SIG-M5 (cell line): ENCODE measurements at places on chromosomes 2 and 18.

DNA sequence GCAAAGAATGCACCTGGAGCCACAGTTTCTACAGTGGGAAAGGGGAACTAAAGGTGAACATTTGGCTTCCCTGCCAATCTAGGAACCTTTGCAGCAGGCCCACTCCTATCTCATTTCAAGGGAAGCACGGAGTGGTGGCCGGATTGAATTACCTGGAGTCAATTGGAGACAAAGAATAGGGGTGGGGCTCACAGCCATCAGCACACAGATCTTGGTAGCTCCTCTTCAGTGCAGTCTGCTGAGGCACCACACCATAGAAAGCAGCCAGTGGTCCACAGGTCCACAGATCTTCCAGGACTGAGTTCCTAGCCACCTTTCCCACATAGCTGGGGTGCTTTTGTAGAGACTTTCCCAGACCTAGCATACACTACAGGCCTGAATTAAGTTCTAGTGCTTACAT, 43.5 kb upstream of the NXPH2 start:
- DNase-seq: no peak

DNA sequence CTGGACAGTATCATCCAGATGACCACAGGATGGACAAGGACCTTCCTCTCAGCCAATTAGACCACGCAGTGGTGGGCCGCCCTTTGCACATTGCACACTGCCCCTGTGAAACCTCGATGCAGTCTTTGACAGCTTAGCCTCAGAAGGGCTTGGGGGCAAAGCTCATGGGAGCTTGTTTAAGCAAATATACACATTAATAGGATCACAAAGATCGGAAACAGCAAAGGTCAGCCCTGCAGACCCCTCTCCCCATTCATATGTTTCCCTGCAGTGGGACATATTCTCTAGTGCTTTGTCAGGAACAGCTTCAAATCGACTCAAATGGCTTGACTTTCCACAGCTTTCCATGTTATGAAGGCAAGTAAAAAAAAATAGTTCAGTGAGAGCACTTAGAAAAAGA, 189.6 kb upstream of the LYPD1 start:
- DNase-seq: no peak

DNA sequence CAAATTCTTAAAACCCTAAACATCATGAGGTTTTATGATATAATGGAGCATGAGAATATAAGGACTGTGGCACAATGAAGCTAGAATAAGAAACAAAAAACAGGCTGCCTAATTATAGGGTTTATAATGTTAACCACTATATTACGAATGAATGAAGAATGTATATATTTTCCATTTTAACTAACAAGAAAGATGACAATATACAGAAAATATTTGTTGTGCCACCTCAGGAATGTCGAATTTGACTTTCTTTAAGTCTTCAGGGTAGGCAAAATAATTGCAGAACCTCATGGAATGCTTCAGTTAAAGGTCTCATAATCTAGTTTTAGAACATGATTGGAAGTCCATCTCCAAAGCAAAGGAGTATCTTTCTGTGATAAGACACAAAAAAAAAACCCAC, 282.9 kb upstream of the SLC8A1 start:
- no peak for DNase-seq

DNA sequence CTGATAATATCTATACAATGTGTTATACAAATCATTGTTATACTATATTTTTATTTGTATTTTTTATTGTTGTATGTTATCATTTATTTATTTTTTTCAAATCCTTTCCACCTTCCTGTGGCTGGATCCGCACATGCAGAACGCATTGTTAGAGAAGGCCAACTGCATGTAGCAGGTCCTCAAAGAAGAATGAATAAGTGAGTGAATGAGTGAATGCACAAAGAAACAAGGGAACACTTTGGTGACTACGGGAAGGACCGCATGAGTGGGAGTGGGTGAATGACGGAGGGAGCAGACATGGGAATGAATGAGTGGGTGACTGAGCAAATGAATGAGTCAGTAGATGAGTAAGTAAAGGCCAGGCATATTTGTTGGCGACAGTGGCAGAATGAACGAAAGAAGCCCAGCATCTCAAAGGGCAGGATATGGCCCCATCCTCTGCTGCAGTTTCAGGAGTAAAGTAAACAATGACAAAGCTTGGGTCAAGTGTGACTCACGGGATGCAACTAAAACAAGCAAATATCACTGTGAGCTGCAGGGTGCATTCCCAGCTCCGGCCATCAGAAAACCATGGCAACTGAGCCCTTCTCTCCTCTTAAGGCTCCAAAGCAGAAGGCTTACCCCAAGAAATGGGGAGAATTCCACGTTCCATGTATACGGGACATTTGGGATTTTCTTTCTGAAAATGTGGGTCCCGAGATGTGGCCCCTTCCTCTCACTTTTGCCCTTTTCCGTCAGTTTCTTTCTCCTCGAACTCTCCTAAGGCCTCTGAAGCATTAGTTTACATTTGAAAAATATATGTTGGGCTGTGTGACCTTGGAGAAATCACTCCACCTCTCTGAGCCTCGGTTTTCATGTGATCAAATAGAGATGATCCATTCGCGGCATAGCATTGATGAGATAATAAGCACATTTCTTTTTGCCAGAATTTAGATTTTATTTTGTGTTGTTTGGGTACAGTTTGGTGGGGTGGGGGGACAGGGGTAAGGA, 24.5 kb downstream of the KCNF1 start:
- no peak for DNase-seq

- DNase-seq: no peak
These were observed 41.0 kb downstream of the PTGR3 start for GRCh38 chr18:75167759-75168618.
